ENCODE measurements at places on chromosomes 2 and 18.
A peak's percentile ranks its signal among the peaks of the same experiment; 100 is the strongest.

GRCh38 chr2:207944334-207944733, 81.0 kb downstream of the PLEKHM3 start:
- no peak for DNase-seq

GRCh38 chr2:54500404-54501205, 44.5 kb downstream of the SPTBN1 start:
- no peak for DNase-seq

DNA sequence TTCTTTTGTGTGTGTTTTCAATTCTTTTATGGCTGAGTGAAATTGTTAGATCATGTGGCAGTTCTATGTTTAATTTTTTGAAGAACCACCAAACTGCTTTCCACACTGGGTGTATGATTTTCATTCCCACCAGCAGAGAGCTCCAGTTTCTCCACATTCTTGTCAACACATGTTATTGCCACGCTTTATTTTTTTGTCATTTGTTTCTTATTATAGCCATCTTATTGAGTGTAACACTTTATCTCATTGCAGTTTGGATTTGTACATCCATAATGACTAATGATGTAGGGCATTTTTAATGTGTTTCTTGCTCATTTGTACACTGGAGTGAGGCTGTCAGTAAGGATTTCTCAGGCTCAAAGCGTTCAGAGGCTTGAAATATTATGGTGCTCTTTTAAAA, 184.2 kb downstream of the PIEZO2 start:
- no peak for DNase-seq

DNA sequence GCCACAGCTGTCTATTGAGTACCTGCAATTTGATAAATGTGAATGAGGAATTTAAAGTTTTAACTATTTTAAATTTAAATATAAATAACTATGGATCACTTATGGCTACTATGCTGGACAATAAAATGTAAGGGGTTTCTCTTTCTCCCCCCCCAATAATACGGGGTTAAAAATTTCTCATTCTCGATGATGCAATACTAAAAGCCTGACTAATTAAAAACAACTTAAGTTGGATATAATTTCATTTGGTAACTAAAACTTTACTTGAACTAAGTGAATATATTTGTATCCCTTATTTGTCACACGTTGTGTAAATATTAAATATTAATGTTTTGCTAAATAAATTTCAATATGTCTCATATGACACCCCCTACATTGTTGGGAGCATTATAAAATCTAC, 297.3 kb downstream of the GRB14 start:
- no peak for DNase-seq

DNA sequence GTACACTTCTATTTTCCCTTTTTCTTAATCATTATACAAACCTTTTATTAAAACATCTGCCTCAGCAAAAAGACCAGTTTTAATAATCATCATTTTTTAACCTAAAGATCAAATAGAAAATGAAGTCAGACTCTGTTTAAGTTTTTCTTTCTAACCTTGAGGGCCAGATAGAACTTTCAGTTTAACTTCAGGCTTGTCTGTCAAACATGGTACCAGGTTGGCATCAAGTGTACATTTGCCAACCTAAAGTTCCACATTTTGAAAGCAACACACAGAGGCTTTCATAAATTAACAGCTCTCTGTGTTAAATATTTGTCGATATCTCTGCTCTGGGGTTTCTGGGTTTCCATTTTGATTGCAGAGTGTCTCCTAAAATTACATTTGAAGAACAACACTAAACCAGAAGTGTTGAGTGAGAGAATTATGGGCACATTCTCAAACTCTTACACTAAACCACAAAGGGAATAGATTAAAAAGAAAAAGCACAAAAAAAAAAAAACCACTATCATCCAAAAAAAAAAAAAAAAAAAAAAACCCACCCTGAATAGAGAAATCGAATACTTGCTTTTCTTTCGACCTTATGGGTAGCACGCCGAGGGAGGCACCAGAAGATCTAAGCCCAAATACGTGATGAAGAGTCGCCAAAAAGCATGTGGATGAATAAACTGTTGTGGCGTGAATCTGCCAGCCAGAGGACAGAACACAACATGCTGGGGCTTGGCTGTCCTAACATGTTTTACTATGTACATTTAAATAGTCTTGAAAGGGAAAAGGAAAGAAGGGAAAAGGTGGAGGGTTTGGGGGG, 166.2 kb downstream of the TCF4 start:
- DNase-seq: peak; percentile 49

- DNase-seq: no peak
Observed at GRCh38 chr2:187686416-187687024, 132.3 kb upstream of the TFPI start.

GRCh38 chr2:129165006-129165405, 814.5 kb upstream of the RAB6C start:
- DNase-seq: no peak

- DNase-seq: no peak
Observed at GRCh38 chr2:239380831-239381708, 19.8 kb downstream of the HDAC4 start.

- no peak for DNase-seq
Observed at GRCh38 chr2:97737421-97738178, 24.2 kb downstream of the ZAP70 start.

GRCh38 chr2:41720331-41721251, 327.2 kb upstream of the PKDCC start:
- no peak for DNase-seq

GRCh38 chr2:201223089-201224073, 37.0 kb upstream of the CASP8 start:
- DNase-seq: no peak

DNA sequence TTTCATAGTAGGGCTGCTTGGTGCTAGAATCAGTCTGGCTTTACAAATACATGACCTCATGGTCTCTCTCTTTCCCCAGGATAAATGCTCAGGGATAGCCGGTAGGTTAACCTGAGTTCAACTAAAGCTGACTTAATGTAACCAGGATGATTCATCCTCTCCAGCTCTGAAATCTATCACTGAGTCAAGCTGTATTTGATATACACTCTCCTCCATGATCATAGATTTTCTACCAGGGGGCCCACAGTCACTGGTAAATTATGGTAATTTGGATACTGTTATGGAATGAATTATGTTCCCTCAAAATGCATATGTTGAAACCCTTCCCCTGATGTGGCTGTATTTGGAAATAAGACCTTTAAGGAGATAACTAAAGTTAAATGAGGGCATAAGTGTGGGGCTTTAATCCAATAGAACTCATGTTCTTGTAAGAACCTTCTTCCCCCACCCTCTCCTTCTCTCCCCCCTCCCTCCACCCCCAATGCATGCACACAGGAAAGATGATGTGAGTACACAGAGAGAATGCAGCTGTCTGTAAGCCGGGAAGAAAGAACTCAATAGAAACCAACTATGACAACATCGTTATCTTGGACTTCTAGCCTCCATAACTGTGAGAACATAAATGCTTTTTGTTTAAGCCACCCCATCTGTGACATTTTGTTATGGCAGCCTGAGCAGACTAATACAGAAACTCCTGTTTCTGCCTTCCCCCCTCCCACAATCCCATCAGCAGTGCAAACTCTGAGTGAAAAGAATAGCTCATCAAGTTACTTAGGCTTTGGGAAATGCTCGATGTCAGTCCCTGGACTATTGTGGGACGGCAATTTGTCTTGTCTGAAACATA, 134.9 kb upstream of the KYNU start:
- DNase-seq: no peak

- no peak for DNase-seq
Observed at GRCh38 chr2:121258051-121258450, 27.0 kb downstream of the TFCP2L1 start.

GRCh38 chr2:196105951-196106350, 37.3 kb upstream of the DNAH7 start:
- DNase-seq: no peak

- DNase-seq: no peak
Observed at GRCh38 chr2:155157065-155157464, 458.6 kb downstream of the KCNJ3 start.

DNA sequence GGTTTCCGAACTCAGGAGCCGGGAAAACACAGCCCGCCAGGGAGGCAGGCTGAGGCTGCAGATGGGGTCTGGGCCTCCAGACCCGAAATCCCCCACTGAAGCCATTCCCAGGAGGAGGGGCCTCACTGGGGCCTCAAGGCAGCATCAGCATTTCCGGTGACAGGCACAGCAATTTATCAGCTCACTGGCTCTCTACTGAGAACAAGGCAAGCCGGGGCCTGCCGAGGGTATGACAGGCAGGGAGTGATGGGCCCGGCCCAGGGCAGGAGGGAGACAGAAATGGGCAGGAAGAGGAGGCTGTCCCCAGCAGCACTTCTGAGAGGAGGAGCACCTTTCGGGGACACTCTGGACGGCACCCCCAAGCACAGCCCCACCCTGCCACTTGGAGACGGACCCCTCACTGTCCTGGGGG, 12.5 kb downstream of the SDC1 start:
- peak; percentile 84 for DNase-seq

- no peak for DNase-seq
Observed at GRCh38 chr2:142892715-142893114, 15.3 kb downstream of the KYNU start.

GRCh38 chr2:134190807-134191203, 63.1 kb upstream of the MGAT5 start:
- no peak for DNase-seq

DNA sequence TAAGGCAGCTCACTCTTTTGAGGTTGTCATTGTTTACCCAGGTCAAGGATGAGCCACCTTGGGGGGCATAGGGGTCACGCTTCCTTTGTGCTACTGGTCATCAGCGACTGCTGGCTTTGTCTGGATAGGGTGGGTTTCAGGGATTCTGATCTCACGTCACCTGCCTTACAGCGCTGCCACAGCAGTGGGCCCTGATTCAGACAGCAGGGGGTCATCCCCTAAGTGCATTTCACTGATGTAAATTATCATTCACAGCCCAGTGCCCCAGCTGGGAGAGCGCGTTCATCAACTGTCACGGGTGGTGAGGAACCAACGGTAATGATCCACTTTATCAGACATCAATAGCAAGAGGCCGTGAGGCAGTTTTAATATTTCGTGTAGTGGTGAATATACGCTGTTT, 291.2 kb downstream of the NEDD4L start:
- no peak for DNase-seq

- DNase-seq: no peak
Observed at GRCh38 chr2:105139556-105140239, 101.8 kb downstream of the MRPS9 start.

GRCh38 chr2:127069003-127069402, 38.0 kb downstream of the BIN1 start:
- DNase-seq: no peak

GRCh38 chr2:66854298-66854697, 419.4 kb downstream of the MEIS1 start:
- DNase-seq: no peak

DNA sequence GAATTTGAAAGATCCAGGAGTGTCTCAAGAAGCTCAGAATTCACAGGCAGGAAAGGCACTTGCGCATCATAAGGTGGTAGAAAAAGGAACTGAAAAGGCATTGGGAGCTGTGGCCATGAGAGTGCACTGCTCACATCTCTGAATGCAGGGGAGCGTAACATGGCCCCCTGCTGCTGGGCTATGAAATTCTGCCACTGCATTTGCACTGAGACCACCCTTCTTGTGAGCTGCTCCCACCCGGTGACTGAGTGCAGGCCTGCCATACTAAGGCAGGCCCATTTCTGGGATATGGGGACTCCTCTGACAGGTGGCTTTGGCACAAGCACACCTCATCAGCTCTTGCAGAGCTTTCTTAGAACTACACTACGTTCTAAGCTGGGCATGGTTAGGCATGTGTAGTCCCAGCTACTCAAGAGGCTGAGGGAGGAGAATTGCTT, 25.3 kb upstream of the STARD7 start:
- DNase-seq: no peak

DNA sequence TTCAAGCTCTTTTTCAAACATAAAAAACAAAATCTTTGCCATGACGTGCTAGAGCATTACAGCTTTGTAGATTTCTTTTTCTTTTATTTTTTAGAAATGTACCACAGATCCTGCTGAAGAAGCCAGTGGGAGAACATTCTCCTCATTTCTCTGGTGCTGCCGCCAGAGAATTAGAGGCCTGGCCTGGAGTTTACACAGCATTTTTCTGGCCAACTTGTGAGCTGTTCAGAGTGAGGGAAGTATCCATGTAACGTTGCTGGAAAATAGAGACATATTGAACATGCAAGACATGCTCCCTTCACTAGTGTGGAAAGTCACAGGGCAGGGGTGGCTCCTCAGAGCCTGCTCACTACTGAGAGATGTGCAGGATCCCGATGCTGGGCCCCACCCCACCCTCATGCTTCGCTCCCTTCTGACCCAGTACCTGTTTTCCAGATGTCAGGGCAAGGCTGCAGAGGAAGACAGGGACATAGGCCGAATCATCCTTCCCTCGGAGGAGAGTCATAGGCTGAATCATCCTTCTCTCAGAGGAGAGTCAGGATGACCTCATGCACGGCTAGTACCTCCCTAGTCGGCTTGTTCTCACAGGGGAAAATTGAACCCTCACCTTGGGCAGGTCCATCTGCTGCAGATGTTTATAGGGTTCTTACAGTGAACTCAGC, 298.5 kb downstream of the INSIG2 start:
- DNase-seq: no peak

DNA sequence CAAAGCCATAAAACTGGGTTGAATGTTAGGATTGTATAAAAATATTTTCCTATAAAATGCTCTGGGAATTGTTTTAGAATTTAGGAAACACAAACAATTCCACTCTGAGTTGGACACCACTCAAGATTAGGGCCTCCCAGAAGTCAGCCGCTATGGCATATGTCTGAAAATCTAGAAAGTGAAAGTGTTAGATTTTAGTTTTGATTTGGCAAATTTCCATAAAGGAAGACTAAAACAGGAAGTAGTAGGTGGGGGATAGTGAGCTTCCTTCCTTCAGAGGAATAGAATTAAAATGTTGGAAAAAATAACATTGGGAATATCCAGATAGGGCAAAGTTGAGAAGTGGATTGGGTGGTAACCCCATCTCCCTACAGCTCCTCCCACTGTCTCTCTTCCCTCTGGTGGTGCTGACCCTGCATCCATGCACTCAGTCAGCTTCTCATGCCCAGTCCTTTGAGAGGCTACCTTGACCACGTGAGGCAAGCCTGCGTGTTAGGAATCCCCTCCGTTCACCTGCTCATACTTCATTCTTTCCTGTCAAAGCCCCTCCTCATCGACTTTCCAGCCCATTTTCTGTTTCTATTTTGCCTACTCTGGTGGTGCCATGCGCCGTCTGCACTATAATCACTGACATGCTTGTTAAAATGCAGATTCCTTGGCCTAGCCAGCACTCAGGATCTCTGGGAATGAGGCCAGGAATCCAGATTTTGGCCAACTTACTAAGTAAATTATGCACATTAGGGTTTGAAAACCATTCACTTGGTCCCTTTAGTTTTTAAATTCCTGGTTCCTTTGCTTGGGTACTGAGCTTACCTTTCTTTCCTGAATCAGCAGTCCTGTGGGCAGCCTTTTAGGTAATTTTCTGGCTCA, 83.5 kb downstream of the POLE4 start:
- no peak for DNase-seq

- DNase-seq: no peak
Observed at GRCh38 chr2:238970553-238971081, 122.7 kb downstream of the TWIST2 start.

GRCh38 chr2:23824777-23825212, 102.1 kb downstream of the ATAD2B start:
- peak; percentile 59 for DNase-seq

DNA sequence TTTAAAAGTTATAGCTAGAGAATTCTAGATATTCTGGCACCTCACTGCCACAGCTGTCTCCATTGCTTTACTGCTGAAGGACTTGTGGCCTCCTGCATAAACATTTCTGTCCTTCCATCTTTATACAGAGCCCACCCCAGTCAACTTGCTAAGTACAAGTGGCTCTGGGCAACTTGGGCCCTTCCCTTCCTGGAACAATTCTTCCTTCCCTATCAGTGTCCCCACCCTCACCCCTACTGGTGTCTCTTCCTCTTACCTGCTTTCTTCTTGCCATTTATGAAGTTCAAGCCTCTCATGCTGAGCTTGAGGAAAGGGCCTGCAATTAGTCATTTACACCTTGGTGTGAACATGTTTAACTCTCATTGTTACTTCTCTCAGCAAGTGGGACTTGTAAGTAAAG, 45.0 kb downstream of the ARHGAP25 start:
- DNase-seq: no peak

Data from NCI-H2171 (cell line).